Central memory CD4-positive, alpha-beta T cell (primary cell): ENCODE measurements at places on chromosomes 7 and 10.

GRCh38 chr7:153522261-153522660 is 529.9 kb upstream of the DPP6 start:
- DNase-seq = no peak

GRCh38 chr10:96408201-96408600 is 49.4 kb upstream of the OPALIN start:
- no peak for DNase-seq

DNA sequence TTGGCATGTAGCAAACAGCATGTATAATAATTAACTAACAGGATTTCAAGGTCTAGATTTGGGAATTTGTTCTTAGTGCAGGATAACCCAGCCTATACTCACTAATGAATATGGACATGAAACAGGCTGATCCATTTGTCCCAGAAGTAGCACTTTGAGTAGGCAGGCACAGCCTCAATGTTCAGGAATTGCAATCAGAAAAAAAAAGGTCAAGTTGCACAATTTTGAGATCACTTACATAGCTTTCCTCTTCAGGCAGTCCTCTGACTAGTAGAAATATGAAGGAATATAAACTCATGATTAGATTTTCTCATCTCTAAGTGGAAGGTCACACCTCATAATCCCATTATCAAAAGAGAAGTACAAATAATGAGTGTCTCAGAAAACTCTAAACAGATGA is 921.4 kb upstream of the CELF2 start:
- no peak for DNase-seq

- no peak for DNase-seq
These were observed 102.0 kb downstream of the NRF1 start for GRCh38 chr7:129713544-129713943.

DNA sequence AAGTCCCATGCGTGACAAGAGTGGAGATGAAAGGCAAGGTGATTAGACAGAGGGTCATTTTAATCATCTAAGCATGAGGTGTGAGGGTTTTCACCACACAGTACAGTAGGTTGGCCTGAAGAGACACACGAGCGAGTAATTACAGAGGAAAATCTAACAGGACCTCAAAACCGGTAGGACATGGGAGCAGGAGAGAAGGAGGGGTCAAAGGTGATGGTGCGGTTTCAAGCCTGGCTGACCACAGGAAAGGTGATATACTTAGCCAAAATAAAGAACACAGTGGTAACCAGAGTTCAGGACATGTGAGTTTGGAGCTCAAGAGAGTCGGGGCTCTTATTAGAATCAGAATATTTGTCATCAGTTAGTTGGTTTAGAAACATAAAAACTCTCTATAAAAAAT is 20.0 kb downstream of the GLI3 start:
- no peak for DNase-seq

GRCh38 chr10:119198438-119198837 is 8.9 kb upstream of the GRK5 start:
- no peak for DNase-seq

- DNase-seq = no peak
These were observed 10.9 kb downstream of the CDCA7L start for GRCh38 chr7:21934808-21935207.

- no peak for DNase-seq
These were observed 152.0 kb downstream of the SLC16A9 start for GRCh38 chr10:59557642-59558041.
